ENCODE measurements at places on chromosomes 6 and 20. TPM values are rescaled to one million over a fixed set of nuclear protein-coding genes. Genes with fewer than 3 reads are reported as not detected.

Gene SLC22A16
- total RNA-seq, result not detected

Gene PEX6
- 24.3 TPM for total RNA-seq

Gene ID4
- 0.37 TPM for total RNA-seq

Gene GNAS
- 235 TPM for total RNA-seq

Gene COL21A1
- total RNA-seq, result 5.3 TPM

Gene GLYATL3
- not detected for total RNA-seq

Data from subcutaneous preadipocyte (primary cell).